Stimulated activated CD4-positive, alpha-beta T cell treated with anti-CD3 and anti-CD28 coated beads, Interleukin-2, amount 100 ng/mL, for 24 hours (primary cell): ENCODE measurements at places on chromosomes 4 and X.

- DNase-seq = no peak
These were observed 23.8 kb downstream of the TRPC5 start for GRCh38 chrX:112058766-112059165.

DNA sequence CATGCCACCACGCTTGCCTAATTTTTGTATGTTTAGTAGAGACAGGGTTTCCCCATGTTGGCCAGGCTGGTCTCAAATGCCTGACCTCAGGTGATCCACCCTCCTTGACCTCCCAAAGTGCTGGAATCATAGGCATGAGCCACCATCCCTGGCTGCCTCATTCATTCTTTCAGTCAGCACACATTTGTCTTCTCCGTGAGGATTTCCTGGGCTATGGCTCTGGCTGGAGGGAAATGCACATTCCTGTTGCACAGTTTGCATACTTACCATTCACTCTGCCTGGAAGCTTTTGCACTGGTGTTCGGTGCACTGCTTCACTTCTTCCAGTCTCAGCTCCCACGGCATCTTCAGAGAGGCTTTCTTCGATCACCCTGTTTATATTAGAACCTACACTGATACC is 267.8 kb downstream of the STIM2 start:
- no peak for DNase-seq

DNA sequence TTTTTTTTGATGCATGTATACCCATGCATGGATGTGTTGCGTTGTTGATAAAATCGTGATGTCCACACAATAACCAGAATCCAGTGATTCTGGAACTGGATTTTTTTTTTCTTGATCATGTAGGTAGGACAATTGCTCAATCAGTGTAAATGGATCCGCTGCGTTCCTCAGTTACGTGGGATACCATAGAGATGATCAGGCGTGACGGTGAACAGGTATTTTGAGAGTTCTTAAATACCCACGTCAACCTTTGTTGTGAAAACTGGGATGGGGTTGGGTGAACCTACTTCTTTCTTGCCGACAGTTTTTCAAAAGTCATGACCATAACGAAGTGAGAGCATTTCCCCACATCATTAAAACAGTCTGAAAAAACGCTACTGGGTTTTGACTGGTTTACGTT is 913 bp upstream of the SMIM10L2A start:
- no peak for DNase-seq

DNA sequence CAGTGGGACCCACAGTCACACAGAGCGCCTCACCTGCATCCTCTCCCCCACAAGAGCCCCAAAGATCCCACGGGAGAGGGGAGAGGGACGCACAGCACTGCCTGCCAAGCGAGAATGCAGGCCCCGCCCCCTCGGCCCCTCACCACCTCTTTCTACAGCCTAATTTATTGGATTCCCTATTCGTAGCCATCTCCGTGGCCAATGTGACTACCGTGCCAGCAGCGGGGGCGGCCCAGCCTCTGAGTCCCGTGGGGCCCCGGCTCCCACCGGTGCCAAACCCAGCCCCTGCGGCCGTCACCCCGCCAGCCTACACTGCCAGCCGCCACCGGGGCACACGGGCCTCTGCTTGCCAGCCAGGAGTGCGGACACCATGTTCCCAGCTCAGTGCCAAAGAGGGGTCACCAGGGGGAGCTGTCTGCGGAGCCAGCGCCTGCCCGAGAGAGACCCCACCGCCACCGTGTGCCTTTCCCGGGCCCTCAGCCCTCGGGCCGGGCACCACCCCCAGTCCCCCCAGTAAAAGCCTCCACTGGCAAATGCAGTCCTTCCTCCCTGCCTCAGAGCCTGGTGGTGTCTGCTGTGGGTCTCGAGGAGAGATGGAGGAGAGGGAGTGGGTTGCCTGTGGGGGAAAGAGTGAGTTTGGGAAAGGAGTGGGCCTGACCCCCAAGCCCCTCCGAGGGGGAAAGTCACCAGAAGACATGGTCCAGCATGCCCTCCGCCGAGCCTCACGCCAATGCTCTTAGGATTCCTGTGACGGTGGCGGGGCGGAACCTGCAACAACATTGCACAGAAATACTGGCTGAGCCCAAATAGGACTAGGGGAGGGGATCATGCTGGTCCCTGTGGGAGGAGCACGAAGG is 19.6 kb upstream of the PLXNB3 start:
- no peak for DNase-seq

DNA sequence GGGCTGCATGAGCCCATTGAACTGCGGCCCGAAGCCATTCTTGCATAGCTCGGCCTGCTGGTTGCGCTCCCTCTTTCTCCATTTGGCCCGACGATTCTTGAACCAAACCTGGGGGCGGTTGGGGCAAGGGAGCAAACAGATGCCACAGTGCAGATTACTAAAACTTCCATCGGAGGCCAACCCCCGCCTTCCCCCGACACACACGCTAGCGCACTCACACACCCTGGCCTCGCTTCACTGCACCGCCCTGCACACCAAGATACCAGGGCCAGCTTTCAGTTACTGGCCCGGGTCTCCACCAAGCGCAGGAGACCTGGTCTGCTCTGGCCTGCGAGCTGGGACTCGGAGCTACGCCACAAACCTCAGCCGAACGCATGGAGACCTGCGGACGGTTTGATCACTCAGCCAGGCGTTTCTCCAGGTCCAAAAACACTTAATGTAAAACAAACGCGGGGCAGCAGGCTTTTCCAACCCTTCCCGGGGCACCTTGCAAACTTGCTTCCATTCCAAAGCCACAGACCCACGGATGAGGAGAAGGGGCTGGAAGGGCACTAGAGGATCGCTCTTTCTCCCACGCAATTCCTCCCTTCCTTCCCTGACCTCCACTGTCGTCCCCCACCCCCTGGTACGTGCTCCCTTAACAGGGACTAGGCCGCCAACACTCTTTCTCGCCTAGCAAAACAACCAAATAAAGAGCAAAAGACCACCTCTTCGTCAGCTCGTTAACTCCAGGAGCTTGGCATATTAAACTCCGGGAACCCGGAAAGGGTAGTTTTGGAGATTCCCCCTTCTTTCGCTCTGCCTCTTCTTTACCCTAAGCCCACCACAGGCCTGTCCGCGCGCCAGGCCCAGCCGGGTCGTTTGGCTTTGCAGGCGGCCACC is 4.1 kb downstream of the PITX2 start:
- DNase-seq = no peak

DNA sequence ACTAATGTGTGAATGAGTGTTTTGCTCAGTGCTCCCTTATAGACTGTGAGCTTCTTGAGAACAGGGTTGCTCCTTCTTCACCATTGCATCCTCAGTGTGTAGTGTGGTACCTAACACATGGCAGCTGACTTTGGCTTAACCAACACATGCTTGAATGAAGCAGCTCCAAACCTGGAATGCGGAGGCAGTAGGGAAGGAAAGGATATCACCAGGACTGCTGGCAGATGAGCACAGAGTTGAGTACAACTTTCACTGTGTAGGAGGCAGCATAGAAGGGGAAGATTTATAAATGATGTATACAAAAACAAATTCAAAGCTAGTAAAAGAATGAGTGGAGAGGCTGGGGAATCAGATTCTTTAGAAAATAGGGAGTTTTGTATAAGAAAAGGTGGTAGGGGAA is 174.3 kb downstream of the SLIT2 start:
- DNase-seq = no peak

DNA sequence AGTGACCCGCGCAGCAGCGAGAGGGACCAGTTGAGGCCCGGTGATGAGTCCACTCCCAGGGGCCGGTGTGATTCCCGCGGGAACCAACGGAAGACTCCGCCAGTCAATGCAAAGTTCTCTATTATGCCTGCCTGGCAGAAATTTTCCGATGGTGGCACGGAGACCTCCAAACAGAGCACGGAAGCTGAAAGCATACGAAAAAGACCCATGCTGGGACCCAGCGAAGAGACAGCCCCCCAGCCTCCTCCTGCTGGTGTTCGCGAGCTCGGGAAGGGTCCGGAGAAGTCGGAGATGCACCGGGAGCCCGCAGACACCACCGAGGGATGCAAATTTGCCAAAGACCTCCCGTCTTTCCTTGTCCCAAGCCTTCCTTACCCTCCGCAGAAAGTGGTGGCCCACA is 71.7 kb downstream of the AASDH start:
- no peak for DNase-seq

DNA sequence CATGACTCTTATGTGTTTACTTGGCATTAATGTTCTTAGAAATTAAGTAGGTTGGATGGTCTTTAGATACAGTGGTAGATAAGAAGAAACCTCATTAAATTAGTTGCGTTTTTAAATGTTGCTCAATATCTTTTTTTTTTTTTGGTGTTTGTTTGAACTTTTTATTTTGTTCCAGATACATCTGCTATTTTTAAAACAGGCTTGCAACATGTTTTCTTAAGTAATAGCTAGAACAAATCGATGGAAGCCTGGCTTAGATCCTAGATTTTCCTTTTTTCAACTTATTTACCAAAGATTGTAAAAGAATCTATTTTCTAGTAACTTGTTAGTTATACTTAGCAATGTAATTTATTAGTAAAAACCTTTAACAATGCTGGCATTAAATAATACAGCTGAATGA is 9.3 kb downstream of the CNKSR2 start:
- no peak for DNase-seq

DNA sequence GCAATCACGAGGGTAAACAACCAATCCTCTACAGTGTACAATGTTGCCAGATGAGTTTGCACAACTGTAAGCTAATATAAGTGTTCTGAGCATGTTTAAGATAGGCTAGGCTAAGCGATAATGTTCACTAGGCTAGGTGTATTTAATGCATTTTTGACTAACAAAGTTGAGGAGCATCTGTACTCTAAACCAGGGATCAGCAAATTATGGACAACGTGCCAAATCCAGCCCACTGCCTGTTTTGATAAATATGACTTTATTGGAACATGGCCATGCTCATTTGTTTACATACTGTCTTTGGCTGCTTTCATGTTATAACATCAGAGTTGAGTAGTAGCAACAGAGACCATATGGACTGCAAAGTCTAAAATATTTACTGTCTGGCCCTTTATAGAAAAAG is 46.3 kb upstream of the ARHGEF6 start:
- DNase-seq = no peak

- no peak for DNase-seq
These were observed 15.7 kb upstream of the PLCXD1 start for GRCh38 chrX:265502-265901.

DNA sequence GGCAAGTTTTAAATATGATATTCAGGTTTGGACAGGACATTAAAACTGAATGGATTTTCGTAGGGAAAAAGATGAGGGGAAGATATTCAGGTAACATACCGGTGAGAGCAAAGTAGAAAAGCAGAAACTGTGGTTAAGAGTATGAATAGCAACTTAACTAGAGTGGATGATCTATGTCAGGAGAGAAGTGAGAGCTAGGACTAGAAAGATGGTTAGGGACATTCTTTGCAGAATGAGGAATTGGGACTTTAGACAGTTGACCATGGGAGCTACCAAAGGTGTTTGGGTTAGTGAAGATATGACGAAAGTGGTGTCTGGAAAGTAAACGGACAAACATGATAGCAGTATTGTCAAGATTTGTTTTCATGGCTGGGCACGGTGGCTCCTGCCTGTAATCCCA is 45.2 kb downstream of the ANXA5 start:
- DNase-seq = no peak

DNA sequence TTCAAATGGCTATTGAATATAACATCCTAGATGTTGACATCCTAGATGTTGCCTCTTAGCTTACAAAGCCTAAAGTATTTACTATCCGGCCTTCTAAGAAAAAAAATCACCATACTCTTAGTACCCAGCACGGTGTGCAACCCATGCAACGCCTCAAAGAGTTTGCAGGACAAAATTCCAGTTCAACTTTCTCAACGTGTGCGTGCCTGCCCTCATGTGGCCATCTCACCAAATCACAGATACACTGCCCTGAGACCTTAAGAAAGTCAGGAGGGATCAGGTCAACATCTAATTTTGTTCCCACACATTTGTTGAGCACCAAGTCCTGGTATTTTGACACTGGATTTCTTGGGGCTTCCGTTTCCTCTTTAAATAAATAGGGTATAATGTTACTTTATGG is 68.3 kb downstream of the CRMP1 start:
- DNase-seq = no peak

- no peak for DNase-seq
These were observed 45.2 kb upstream of the UNC5C start for GRCh38 chr4:95594013-95594412.

DNA sequence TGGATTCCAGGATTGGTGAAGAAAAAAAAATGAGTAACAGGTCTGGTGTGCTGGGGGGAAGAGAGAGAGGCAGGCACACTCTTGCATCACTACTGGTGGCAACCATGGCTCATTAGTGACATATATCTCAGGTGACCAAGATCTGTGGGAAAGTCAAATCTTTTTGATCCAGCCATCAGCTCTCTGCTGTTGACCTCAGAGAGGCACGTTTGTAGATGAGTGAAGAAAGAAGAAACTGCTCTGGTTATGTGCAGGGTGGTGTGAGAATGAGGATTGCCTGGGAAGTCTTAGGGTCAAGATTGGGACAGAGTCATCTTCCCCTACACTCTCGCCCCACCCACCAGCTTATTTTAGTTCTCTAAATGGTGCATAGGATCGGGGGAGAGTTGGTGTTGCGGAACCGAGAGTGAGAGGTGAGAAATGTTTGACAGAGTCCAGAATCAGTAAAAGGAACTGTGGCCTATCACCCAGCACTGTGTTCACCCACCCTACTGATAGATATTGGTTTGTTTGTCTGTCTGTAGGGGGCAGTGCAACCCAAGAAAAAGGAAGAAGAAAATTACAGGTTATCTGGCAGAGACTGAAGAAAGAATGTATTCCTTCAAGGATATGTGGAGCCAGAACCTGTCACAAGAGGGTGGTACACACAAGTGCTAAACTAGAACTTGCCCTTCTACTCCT is 21.9 kb downstream of the ARMCX6 start:
- no peak for DNase-seq

- DNase-seq = no peak
These were observed 205.4 kb downstream of the CFAP299 start for GRCh38 chr4:80540785-80541469.

DNA sequence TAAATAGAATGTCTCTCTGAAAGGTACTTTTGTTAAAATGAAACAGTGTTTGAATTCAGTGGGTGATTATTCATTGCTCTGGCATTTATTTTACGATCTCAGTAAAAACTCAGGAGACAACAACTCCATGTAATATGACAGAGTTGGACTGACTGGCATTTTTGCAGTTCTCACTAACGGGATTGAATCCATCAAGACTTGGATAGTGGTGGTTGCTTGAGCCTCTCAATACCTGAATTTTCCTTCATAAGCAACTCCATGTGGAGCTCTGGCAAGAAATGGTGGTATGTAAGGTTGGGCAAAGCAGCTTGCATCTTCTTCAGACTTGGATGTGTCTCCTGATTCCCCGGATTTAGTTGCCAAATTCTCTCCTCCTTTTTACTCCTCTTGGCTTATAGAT is 72.7 kb downstream of the FRMPD4 start:
- no peak for DNase-seq

DNA sequence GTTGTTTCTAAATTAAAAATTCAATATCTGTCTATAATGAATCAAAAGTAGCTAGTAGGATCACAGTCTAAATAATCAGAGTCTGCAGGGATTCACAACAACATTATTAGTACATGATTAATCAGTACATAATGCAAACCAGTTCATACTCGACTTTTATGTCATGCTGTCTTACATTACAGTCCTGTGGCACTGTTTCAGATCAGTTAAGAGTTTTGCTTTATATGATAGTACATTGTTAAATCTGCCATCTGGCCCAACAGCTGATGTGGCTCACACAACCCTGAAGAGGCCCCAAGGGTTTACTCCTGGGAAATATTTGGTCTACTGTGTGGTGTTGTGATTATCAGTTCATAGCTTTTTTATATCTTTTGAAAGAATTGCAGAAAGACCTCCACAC is 247.1 kb upstream of the ETNPPL start:
- no peak for DNase-seq
